Stimulated activated naive CD8-positive, alpha-beta T cell treated with anti-CD3 and anti-CD28 coated beads, Interleukin-15, amount 100 ng/mL, for 72 hours (primary cell): ENCODE measurements at places on chromosomes 5 and 9.
A peak's percentile ranks its signal among the peaks of the same experiment; 100 is the strongest.

GRCh38 chr5:54515634-54516033 lies 1.9 kb upstream of the SNX18 start:
- DNase-seq = no peak

DNA sequence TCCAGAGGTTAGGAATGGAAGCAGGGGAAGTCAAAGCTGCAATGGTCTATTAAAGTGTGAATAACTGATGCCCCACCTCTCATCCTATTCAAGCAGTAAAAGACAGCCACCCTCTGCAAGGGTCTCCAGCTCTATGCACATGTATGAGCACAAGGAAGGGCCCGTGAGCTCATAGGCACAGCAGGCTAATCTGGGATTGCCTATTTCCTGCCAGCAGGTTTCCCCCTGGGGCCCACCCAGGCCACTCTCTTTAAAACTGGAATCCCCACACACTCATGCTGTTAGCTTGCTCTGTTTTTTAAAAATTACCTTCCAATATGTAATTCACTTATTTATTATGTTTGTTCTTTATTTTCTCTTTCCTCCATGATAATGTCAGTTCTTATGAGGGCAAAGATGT lies 48.7 kb upstream of the ZNF366 start:
- DNase-seq = no peak

DNA sequence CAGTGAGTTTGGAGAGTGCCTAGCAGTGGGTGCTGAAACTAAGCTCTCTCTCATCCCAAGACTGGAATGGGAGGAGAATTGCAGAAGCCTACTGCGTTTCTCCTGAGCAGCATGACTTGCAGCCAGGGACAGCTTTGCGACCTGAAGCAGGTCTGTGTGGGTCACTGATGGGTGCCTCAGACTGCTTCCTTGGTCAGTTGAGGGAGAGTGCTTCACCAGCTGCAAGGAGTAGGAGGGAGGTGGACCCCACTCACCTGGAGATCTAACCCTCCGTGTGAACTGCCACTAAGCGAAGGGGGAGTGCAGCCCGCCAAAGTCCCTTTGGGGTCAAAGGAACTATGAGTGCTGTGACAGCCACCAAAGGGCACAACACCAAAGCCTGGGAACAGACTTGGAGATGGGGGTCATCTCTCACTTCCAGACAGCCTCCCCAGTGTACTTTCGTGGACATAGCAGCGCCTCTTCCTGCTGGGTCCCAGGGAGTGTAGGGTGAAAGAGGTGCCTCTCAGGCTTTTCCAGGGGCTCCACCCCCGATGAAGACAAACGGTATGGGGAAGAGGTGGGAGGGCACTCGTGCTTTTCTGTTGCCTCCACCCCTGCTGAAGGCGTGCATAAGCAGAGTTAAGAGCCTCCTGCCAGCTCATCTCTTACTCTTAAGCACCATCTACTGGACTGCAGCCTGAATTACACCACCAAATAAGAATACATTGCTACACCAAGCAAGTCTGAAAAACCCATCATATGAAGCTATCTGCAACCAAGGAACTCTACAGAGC lies 34.3 kb upstream of the MACIR start:
- DNase-seq = peak; percentile 48

GRCh38 chr5:39058178-39058921 lies 15.8 kb downstream of the RICTOR start:
- no peak for DNase-seq

DNA sequence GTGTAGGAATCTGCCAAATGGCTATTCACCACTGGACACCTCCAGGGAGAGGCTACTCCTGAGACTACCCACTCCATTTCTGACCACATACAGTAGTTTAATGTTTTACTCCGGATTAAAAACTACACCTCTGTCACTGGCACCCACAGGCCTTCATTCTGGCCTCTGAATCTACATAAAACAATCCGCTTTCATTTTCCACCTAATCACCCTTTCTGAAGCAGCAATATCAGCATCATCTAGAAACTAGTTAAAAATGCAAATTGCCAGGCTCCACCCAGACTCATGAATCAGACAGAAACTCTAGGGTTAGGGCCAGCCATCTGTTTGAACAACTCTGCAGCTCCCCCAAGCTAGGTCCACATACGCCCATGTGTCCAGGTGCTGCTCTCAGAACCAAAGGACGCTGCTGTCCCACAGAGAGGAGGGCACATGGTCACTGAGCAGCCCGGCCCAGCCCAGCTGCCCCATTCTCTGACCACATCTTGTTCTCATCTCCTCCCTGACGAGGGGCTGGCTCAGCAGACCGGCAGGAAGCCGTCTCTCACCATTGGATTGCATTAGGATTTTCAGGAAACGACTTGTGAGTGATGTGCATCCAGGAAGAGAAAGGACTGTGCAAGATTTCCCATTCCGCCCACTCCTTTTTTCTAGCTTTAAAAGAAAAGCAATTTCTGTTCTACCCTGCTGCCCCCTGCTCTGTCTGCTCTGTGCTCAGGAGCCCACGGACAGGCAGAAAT lies 34.7 kb downstream of the ADAM19 start:
- peak; percentile 21 for DNase-seq

DNA sequence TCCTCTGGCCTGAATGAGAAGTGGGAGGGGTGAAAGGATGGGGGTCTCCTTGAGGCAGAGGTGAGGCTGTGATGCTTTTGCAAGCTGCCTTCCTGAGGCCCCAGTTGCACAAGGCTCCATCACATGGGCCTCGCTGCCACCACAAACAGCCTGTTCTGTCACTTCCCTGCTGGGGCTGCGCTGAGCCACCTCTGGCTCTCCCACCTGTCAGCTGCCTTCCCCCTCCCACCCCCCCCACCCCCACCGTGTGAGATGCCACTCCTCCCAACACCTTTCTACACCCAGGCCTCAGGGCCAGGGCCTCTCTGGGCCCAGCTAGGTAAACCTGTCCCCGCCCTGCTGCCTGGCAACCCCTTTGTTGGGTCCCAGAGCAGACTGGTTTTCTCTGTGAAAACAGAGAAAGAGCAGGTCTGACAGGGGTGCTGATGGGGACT lies 4.5 kb upstream of the PDLIM4 start:
- DNase-seq = peak; percentile 6

DNA sequence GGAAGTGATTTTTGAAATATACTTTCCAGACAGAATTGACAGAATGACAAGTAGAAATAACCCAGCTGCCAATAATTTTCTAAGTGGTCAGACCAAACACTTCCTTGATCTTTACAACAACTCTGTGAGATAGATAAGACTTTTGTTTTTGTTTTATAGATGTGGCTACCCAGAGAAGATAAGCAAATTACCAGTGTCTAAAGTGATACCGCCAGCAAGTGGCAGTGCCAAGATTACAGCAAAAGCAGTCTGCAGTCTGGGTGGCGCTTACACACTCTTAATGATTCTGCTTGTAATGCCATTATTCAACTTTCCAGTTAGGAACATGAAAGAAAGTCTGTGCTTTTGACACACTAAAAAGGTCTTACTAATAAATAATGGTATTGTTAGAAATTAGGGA lies 92.1 kb downstream of the HCN1 start:
- no peak for DNase-seq

DNA sequence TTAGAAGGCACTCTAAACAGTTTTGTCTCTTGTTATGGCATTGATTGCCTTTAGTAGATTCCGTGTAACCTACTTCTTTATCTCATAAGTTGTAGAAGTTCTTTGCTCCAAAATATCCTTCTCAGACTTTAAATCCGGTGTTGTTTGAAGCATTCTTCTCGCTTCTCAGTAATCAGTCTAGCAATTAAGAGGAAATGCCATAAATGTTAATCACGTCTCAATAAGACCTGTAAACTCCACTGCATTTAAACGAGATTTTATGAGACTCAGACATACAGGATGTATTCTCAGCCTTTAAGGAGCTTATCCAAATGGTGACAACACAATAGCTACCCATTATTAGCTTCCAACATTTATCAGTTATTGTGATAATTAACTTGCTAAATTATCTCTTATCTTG lies 7.7 kb upstream of the C5 start:
- no peak for DNase-seq

GRCh38 chr5:79878136-79878679 lies 112.9 kb downstream of the MTX3 start:
- DNase-seq = no peak

DNA sequence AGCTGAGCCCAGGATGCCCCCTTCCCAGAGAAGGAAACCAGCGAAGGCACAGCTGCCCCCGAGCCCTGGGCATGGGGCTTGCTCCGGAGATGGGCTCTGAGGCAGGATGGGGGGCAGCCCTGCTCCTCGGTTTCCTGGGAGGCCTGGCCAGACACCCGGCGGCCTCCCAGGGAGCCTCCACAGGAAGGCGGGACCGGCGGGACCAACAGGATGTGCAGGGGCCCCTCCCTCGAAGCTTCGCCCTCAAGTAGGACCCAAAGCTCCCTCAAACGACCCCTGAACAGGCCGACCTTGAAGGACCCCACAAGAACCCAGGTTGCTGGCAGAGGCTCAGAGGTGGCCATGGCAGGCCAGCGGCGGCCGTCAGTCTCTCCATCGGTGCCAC lies 11.7 kb downstream of the EXD3 start:
- no peak for DNase-seq

GRCh38 chr9:121295662-121296191 lies 27.8 kb downstream of the GSN start:
- no peak for DNase-seq

GRCh38 chr5:79621056-79621455 lies 8.8 kb downstream of the TENT2 start:
- DNase-seq = no peak

GRCh38 chr5:83265318-83265717 lies 188.0 kb downstream of the XRCC4 start:
- no peak for DNase-seq
